ENCODE measurements at places on chromosomes 13 and 19.

GRCh38 chr13:36619535-36619934 lies 54.3 kb upstream of the SERTM1 start:
- DNase-seq = no peak

- DNase-seq = no peak
Measured at GRCh38 chr13:98446234-98446621, 130.7 kb downstream of the STK24 start.

DNA sequence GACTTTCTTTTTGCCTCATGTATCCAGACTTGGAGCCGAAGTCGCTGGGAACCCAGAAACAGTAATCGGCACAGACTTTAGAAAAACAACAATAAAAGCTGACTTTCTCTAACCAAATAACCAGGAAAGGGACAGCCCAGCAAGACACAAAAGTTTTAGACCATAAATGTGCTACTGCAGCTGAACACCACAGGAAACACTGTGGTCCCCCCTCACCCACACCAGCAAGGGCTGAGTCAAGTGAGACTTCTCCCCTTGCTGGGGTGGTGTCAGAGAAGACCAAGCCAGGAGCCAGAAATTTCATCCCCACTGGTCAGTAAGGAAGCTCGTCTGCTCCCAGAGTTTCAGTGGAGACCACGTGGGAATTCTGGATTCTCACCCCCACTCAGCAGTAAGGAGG lies 70.6 kb downstream of the ESD start:
- DNase-seq = no peak

- no peak for DNase-seq
Measured at GRCh38 chr13:22017226-22017625, 346.4 kb downstream of the FGF9 start.

DNA sequence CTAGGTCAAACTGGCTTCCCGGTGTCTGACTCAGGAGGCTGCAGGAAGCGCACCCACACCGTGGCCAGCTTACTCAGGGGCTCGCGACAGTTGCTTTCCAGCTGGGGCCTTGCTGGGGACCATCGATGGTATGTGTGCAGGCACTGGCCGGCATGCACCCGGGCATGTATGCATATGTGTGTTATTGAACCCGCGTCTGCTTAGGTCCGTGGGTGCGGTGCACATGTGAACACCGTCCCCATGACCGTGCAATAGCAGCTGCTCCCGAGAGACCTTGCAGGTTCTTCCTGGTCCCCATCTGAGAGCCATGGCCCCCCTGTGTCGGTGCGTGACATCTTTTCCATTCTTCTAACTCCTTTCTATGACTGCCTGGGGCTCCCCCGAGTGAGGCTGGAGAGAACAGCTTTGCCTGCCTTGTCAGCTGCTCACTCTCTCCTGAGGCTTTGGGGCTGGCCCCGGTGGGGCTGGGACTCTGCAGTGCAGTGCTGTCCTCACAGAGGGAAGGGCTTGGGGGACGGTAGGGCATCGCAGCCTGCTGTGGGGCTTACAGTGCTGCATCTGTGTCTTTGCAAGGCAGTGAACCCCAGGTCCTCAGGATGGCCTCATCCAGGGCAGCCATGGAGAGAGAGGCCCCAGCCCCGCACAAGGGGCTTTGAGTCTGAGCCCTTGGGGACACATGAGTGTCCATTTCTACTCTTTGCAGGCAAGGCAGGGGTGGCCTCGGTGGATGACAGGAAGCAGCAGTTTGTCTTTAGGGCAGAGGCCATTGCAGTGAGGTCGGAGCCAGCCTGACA lies 65.1 kb downstream of the CHST8 start:
- no peak for DNase-seq

GRCh38 chr19:1313695-1314613 lies 28.3 kb downstream of the EFNA2 start:
- DNase-seq = no peak

DNA sequence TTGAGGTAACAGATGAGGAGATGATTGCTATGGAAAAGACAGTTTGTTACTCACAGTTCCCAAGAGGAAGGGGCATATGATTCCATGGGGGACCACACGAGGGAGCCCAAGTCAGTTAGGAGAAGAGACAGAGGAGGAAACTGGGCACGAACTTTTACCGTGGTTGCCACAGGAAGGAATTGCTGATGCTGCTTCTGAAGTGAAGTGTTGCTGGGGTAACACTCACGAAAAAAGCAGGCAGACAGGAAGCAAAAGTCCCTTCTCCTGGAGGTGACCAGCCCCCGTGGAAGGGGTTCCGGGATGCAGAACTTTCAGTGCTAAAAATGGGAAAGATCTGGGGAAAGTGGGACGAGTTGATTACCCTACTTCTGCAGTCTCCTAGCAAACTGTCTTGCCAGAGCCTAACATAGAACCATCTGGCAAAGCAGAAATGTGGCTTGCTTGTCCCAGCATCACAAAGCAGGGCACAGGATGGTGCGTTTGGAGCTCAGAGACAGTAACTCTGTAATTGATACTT lies 35.4 kb upstream of the MAP3K10 start:
- DNase-seq = no peak

- no peak for DNase-seq
Measured at GRCh38 chr19:29953352-29954247, 11.6 kb downstream of the URI1 start.

DNA sequence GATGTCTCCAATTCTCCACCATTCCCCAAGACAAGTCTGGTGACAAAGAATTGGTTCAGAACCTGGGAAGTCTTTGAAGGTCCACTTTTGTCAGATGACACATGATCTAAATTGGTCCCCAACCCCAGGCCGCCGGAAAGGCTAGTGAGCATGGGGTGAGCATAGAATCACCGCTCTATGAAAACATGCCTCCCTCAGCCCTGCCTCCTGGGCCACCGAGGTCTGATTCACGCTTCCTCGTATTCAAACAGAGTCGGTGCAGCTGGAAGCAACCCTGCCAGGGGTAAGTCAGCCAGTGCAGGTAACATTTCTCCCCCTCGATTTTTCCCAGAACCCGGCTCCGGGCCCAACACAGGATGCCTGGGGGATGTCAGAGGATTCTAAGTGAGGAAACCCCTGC lies 33.9 kb upstream of the KLF2 start:
- no peak for DNase-seq

DNA sequence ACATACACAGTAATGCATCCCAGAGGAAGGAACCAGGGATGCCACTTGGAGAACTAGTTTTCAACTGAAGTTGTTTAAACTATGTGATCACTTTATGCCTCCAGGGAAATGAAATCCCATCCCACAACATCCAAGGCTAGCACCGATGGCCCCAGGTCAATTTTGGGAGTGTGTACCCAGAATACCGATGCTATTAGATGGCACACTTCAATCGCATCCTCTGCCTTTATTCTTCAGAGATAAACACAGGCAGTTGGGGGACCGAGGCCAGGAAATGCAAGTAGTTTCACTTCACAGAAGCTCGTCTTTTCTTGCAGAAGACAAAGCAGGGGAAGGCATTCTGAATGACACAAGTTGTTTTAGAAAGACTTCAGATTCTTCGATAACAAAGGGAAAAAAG lies 13.8 kb downstream of the STK24 start:
- no peak for DNase-seq

- no peak for DNase-seq
Measured at GRCh38 chr19:51196181-51196580, 28.7 kb upstream of the CD33 start.

DNA sequence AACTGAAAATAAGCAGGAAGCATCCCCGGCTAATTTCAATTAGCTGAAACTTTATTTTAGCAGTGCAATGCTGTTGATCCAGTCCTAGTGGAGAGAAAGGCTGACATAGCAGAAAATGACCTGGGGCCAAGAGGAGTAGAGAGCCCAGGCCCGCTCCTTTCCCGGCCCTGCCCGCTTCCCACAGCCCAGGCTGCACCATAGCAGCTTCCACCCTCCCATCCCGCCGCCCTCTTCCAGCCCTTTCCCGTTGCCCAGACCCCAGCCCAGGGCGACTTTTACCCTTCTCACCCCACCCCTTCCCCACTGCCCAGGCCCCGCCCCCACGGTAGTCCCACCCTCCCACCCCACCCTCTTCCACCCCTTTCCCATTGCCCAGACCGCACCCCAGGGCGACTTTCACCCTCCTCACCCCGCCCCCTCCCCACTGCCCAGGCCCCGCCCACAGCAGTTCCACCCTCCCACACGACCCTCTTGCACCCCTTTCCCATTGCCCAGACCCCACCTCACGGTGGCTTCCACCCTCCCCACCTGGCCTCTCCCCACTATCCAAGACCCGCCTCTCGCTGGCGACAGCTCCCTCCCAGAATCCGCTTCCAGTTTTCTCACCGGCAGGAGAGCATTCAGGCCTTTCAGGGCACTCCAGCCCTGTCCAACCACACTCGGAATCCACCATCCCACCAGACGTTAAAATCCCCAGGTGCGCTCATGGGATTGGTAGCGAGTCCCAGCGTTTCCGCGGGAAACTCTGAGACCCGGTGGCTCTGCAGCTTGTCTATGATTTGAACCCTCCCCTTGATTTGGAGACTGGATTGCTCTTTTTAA lies 8.3 kb downstream of the ZNF160 start:
- DNase-seq = no peak

DNA sequence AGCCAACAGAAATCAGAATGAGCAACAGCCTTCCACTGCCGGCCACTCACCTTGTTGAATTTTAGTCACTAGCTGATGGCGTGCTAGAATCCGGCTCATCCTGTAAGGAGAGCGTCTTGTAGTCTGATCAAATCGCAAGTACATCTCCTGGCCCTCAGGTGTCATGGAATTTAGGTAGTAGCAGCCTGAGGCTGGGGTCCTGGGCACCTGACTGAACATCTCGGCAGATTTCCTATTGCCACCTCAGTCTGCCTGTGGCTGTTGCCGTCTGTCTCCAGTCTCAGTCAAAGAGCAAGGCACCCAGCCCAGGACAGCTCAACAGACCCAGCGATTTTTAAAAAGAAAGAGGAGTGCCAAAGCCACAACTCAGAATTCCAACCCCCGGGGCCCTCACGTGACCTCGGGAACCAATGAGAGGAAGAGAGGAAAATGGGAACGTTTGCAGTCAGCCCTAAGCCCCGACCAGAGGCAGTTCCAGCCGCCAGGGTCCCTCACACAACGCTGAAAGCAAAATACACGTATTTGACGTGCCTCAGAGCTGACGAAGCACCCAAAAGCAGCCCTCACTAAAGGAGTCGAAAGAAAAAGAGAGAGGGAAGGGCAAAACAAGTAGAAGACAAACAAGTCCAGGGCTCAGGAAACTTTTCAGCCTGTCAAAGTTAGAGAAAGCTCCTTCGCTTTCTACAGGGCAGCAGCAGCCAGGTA lies at the start of gene STARD13:
Gene STARD13 (minus strand): TSS at position 336 of the 705 bp plus-strand sequence. CDS start 117 bp downstream, at position 219.
- DNase-seq = peak; percentile 81

DNA sequence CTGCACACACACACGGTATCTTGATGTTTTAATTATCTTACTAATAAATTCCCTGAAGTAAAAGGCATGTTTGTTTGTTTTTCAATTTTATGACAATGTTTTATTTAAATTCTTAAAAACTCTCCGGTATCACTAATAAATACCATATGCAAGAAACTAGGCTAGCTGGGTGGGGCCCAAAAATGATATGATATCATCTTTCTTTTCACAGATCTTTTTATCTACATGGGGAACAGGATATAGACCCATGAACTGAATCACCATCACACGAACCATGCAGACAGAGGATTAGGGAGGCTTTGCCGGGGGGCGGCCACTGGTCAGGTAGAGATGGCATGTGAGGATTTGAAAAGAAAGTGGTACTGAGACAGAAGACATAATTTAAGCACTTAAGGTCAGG lies 266.4 kb downstream of the ENOX1 start:
- no peak for DNase-seq

DNA sequence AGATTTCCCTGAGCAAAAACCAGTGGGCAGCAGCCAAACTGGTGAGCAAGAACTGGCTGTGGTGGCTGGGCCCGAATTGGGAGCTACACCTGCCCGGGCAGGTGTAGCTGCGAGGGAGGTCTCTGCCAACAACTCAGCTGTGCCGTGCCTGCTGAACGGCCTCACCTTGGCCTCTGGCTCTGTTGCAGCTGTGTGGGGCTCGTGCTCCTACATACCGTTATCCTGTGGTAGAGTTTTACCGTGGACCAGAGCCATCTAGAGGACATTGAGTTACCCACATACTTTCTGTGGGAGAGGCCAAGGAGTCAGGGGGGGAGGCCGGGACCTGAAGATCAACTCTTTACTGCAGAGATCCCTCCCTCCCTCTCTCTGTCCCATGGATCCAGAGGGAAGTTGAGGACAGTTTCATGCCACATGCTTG lies 113.2 kb downstream of the TM9SF2 start:
- DNase-seq = no peak

- no peak for DNase-seq
Measured at GRCh38 chr13:73521290-73521624, 462.5 kb downstream of the KLF5 start.

DNA sequence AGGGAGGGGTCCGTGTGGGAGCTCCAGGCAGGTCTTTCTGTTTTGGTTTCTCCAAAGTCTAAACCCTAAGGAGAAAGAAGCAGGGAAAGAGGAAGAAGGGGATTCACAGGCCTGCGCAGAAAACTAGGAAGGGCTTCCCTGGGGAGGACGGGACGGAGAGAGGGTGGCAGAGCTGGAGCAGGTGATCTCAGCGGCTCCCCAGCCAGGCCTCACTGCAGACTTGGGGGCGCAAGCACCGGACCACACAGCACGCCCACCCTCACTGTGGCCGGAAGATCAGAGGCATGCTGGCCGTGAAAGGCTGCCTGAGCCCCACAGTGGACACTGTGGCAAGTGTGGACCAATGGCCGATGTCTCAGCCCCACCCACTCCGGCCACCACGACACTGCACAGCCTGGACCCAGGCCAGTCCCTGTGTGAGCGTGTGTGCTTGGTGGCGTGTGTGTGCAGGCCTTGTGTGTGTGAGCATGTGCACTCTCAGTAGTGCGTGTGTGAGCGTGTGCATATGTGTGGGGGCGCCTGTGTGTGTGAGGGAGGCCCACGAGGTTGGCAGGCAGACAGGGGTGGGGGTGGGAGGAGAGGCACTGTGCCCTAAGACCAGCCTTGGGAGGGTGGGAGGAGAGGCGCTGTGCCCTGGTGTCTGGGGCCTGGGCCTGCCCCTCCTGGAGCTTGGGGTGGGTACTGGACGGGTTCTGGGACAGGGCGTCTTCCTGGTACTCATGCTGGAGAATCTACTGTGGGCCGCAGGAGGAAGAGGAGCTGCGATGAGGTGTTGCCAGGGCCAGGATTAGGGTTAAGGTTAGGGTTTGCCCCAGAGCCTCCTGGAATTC lies 15.4 kb upstream of the TMEM255B start:
- no peak for DNase-seq

DNA sequence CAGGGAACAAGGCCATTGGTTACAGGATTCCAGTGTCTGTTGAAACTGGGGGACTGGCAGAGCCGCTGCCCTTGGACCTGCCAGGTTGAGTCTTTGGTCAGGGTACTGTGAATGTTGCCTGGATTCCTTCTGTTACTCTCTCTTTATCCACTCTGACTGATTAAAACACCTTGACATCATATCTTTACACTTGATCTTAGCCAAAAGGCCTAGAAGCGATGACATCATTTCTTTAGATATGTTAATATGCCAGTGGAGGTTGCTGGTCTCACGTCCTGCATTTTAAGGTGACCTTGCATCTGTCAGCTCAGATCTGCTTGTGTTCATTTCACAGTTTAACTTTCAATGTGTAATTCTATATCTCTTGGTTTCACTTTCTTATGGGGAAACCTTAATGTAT lies 9.2 kb downstream of the GPATCH1 start:
- no peak for DNase-seq

- no peak for DNase-seq
Measured at GRCh38 chr19:4930664-4931063, 21.4 kb downstream of the UHRF1 start.

All from mesothelial cell of epicardium (in vitro differentiated cells).